Caki2 (cell line): ENCODE measurements at places on chromosomes 5 and 9. TPM values are rescaled to one million over a fixed set of nuclear protein-coding genes. Genes with fewer than 3 reads are reported as not detected.

DNA sequence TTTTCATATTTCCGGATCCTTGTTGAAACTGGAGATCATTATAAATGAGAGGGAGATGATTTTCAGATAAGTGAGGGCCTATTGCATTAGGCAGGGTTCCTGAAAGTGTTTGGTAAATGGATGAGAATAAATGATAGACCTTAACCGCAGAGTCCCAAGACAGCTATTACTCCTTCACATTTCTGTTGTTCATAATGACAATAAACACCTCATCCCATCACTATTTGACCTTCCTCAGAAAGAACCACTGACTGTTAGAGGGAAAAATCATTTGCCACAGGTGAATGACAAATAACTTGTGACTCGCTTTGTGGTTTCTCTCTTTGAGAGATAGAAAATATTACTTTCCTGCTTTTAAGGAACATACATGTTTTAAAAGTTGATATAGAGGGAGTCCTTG lies 47.3 kb upstream of the TRMT10B start:
- DNase-seq, result peak; percentile 2

The LECT2 gene
- total RNA-seq, result not detected in 2 replicates

DNA sequence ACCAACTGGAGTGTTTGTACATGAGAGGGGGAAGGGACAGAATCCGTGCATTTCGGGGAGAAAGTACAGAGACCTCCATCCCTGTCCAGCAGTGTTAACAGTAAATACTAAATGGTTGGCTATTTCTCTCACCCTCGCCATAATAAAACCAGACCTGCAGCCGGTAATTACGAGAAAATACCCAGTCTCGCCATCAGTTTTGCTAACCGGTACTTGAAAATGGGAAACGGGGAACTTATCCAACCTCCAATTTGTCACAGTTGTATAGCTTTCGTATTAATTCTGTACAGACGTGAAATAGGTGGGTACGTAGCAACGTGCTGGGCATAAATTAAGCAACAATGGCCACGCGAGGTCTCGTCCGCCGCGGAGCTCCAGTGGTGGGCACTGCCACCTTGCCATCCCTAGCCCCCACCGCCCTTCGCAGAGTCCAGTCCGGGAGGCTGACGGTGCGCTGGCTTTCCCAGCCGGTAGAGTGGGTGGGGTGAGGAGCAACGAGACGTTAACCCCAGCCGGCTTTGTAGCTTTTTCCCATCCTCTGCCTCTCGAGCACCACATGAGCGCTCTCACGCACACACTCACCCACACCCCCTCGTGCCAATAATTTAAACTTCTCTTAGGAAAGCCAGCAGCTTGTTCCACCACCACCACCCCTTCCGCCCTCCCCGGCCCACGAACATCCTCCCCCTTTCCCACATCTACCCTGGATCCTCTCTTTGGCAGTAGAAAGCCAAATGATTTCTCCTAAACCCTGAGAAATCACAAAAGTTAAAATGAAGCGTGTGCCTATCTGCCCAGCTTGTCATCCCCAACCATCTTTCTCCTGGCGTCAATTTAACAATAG lies 1.8 kb downstream of the ELAVL2 start:
- DNase-seq, result no peak

- DNase-seq, result no peak
Observed at GRCh38 chr9:134834217-134834956, 46.2 kb upstream of the FCN2 start.

GRCh38 chr9:123482295-123482968 lies 126.4 kb downstream of the CRB2 start:
- no peak for DNase-seq

DNA sequence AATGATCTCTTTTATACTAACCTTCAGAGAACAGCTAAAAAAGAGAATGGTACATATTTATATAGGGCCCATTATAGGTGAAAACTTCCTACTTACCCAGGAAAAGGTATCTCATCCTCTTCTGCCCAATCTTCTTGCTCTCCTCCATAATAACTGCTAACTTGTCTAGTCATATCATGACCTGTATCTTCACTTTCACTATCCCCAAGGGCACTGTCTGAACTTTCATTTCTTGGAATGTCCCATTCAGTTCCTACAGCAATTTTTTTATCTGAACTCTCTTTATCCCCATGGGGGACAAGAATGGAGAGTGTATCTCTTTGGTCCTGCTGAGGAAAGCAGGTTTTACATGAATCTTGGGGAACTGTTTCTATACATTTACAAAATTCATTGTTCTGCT lies 36.4 kb upstream of the RAPGEF6 start:
- DNase-seq, result no peak

The NDUFA8 gene
- total RNA-seq, result 65.8 and 78.0 TPM in 2 replicates
